ENCODE measurements at places on chromosomes 6 and 20. TPM values are rescaled to one million over a fixed set of nuclear protein-coding genes. Genes with fewer than 3 reads are reported as not detected.

DNA sequence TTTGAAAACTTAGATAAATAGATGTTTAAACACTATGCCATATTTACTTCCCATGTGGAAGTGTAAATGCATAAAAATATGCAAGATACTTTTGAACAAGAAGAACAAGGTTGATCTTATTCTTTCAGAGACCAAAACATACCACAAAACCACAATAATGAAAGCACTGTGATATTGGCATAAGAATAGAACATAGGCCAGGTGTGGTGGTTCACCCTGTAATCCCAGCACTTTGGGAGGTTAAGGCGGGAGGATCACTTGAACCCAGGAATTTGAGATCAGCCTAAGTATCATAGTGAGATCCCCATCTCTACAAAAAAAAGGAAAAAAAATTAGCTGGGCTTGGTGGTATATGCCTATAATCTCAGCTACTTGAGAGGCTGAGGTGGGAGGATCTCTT is 66.5 kb downstream of the KCNS1 start:
- DNase-seq = no peak

DNA sequence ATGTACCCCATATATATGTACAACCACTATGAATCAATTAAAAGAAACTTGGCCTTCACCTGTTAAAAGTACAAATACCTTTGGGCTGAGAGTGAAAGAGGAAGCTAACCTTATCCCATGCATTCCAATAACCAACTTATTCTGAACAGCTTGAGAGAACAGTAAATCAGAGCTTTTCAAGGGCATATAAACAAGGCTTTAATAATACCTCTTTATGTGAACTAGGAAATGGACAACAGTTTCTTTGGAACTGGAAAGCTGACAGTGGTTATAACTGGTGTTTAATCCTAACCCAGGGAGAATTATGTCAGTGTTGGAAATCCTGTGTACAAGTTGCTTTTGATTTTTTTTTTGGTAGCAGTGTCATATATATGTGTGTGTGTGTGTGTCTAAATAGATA is 170.5 kb downstream of the TFAP2B start:
- DNase-seq = no peak

- no peak for DNase-seq
These were observed 1.1 kb downstream of the BPIFB6 start for GRCh38 chr20:33032555-33032954.

FANCE gene
- total RNA-seq = 8.7 TPM

ADGRB3 gene
- not detected for total RNA-seq

DNA sequence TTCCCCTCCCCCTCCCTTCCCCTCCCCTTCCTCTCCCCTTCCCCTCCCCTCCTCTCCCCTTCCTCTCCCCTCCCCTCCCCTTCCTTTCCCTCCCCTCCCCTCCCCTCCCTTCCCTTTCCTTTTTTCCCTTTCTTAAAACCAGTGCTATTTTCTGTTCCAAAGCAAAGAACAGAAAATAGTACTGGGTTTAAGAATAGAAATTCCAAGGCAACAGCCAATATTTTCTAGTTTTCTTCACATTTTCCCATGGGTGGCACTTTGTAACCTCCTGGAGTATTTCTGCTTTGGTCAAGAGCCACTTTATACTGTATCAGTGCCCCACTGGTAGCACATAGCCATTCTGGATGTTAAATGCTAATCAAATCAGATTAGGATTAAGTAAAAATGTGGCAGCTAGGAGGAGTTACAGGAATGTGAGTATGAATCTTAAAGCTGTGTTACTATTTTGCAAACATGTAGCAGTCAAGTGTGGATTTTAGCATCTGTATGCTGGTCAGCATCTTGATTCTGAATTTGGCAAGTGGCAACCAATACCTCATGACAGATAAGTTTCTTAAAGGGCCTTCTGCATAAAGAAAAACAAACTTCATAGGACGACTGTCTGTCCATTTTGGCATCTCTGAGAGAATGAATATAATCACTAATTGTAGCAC is 126.4 kb downstream of the CEP57L1 start:
- DNase-seq = no peak

TMEM200A gene
- total RNA-seq = 0.20 TPM

FAM83C gene
- total RNA-seq = not detected

BMP6 gene
- 90.2 TPM for total RNA-seq

DNA sequence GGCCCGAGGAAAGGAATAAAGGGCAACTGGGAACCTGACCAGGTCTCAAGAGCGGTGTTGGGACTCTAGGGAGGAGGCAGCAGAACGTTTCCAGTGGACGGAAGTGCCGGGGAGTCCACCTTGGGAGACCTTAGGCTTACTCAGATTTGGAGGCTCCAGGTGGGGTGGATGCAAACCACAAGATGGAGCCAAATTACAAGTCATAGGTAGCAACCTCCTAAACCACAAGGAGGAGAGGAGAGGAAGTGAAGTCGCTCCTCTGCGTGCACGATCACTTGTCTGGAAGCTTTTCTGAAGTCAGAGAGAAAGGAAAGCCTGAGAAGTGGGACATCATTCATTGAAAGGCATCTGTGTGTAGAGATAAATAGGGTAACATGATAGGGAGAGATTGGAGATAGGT is 9.3 kb downstream of the HLA-DOA start:
- peak; percentile 19 for DNase-seq

DNA sequence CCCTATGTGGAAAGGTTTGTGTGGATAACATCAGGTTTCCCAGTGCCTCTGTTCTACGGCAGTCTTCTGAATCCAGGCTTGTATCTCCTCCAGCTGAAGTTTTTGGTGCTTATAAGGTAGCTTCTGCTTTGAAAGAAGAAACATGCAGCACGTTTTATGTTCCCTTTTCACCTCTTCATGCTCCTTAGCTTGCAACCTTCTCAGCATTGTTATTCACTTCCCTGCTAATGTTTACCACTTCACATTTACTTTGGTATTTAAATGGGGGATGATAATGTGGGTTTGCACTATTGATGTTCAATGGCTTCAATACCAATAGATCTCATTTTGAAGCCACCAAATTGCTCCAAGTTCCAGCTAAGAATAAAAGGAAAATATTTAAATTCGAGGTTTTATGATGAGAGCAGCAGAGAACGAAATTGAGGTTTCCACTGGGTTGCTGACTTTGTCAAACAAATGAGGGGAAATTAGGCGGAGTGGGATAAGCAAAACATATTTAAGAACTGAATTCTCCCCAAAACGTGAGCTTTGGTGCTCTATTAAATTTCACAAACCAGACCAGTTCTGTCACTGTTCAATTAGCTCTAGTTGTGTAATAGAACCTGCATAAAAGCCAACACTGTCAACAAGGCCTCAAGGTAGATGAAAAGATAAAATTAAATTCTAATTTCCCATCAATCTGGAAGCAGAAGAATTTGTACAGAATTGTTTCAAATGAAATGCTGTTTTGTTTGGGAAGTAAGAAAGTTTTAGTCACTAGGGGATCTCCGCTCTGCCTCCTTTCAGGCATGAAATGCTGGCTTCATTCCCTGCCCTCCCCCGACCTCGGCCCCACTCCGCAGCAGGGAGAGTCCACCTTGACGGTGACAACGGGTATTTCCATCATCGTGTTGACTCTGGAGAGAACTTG is 1.4 kb downstream of the IL22RA2 start:
- DNase-seq = no peak

GMPR gene
- total RNA-seq = 15.9 TPM

GRCh38 chr6:113564371-113565171 is 292.6 kb upstream of the MARCKS start:
- peak; percentile 91 for DNase-seq

CRNKL1 gene
- 30.6 TPM for total RNA-seq

OLIG3 gene
- not detected for total RNA-seq

- no peak for DNase-seq
These were observed 389.1 kb downstream of the HTR1B start for GRCh38 chr6:77074037-77074713.

GRCh38 chr6:89081129-89081422 is 525 bp downstream of the PNRC1 start:
- no peak for DNase-seq

GRCh38 chr6:146441907-146442306 is 101.7 kb upstream of the RAB32 start:
- DNase-seq = no peak

TPBG gene
- 3.4 TPM for total RNA-seq

DNA sequence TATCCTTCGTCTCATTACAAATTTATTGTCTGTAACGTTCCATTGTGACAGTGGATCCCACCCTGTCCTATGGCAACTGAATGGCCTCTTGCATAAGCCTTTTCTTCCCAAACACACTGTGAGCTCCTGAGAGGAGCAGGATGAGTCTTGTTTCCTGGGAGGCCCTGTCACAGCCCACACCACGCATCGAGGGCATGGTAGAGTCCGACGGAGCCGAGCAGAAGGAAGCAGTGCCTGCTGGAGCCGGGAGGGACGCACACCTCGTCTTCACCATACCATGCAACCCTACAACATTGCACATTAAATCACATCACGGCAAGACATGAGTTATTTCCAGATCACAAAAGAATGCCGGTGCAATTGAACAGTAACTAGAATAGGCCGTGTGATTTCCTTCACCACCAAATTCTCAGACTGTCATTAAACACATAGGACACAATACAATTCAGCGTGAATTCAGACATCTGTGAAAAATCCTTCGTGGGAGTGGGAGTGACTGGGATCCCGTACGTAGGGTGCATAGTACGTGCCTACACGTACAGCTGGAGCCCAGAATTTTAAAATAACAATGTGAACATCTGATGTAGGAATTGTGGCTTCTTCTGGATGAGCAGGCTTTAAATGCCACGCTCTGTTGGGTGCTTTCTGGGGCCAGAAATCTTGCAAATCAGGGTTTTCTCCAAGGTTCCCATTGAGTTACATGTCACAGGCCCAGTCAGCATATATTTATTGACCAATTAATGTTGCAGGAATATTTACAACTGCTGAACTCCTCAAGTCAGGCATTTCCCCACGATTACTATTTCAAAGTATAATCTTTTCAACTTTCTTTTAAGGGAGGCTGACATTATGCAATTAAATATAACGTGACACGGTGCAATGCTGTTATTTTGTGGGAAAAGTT is 201.8 kb downstream of the TTLL2 start:
- no peak for DNase-seq

DNA sequence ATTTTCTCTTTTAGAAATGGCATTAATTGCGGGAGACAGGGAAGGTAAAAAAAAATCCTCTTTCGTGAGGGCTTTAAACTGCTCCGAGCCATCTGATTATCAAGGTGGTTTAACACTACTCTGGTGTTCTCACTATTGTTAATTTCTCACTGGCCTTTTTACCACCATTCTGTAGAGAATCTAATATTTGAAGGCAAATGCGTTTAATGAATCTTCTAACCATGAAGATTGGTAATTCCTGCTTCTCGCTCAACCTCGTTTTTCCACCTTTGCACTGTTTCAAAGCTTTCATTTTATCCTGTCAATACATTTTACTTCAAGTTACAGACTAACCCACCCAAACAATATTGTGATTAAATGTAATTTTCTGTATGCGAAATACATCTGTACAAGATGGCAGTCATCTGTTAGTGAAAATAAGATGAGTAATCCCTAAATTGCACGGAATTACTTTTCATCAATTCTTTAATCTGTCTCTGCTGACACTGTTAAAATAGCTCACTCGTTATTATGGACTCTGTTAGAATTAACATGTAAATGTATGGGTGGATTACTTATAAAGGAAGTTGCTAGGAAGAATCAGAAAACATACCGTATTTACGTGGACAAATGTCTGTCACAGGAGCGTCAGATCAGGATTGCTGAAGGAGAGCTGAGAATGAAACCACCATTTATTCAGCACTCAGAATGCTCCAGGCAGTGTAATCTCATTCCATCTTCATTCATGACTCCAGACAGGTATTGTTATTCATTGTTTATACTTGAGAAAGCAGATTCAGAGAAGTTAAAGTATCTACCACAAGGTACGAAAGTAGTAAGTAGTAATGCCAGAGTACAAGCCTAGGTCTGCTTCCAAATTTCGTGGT is 1.1 kb upstream of the LCA5 start:
- DNase-seq = peak; percentile 57

- DNase-seq = peak; percentile 45
These were observed 6.9 kb upstream of the MANBAL start for GRCh38 chr20:37282556-37282955.

DNA sequence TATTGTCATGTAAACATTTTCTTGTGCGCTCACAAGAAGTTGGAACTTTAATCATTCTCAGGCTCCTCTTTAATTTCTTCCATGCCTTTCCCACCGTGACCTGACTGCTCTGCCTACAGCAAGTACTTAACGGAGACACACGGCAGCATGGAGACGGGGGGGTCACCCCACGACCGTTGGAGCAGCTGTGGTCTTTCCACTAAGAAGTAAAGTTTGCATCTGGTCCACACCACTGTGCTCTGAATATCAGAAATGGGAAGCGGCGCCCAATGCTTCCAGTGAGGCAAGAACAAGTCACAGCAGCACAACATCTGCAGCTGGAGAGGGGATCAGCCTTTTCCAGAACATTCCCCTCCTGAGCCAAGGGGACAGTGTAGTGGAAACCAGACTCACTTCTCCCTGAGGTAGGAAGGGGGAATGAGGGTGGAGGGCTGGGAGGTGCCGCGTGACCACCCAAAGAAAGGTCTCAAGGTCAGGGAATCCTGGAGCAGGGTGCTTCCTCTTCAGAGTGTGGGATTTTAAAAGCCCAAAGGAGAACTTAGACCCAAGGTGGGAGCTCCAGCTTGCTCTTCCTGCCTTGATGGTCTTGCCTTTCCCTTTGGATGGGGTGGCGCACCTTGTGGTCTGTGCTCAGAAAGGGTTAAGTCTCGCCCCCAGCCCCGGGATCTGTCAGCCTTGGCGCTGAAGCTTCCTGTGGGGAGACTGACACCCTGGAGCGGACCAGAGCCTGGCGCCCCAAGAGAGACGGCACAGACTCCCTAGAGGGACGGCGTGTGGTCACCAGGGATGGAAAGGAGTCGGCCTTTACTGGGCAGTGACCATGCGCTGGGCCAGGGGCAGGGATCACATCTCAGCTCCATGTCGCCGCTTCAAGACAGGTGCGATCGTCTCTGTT is 25.6 kb upstream of the SMOC2 start:
- no peak for DNase-seq

RSPH4A gene
- 0.60 TPM for total RNA-seq

Data from lung microvascular endothelial cell (primary cell).